ENCODE measurements at places on chromosomes 2 and 18.

- peak; percentile 29 for DNase-seq
These were observed 138.1 kb downstream of the WDR7 start for GRCh38 chr18:56789004-56789888.

- DNase-seq: no peak
These were observed 504.2 kb downstream of the ZEB2 start for GRCh38 chr2:144015655-144016245.

DNA sequence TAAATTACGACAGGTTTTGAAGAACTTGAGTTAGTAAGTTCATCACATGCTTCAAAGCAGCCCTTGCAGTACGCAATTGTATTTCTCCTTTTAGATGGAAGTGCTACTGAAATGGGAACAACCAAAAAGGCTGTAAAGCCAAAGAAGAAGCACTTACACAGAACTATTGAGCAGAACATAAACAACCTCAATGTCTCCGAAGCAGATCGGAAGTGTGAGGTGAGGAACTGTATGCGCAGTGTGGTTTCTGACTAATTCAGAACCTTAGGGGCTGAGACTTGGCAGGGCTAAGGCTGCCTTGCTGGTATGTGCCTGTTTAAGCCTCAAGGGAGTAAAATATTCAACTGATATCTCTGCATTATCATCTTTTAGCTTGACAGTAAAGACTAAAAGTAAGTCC lies 8.4 kb downstream of the NCAPH start:
- DNase-seq: peak; percentile 64

DNA sequence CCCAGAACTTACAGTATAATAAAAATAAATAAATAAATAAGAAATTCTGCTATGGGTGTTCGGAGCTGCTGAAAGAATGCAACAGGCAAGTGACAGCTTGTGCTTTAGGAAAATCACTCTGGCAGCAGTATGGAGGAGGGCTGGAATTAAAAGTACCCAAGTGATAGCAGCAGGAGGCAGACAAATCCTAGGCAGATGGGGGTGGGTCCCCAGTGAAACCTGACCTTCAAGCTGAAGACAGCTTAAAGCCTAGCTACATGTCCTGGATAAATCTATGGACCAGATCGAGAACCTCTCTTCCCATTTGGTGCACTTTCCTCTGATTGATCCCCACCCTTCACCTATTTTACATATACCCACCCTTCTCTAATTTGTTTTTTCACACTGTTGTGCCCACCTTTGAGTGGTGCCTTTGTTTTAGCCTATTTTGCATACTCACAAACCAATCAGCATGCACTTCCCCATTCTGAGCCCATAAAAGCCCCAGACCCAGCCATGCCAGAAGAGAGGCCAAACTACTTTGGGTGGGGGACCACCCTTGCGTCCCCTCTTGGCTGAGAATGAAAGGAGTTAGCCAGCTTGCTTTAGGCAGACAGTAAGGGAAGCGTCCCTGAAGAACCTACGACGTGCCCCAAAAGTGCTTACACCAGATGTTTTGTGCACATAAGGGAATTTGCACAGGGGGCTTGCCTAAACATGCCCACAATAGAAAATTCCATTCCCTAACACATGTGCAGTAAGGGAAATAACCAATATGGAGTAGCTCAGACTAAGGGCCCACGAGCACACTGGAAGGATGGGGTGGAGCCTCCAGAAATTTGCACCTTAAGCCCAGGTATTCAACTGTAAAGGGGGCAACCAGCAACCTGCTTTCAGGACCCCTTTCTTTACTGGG lies 3.0 kb downstream of the METTL8 start:
- DNase-seq: no peak

GRCh38 chr2:69997015-69997830 lies 35.8 kb upstream of the ASPRV1 start:
- no peak for DNase-seq

DNA sequence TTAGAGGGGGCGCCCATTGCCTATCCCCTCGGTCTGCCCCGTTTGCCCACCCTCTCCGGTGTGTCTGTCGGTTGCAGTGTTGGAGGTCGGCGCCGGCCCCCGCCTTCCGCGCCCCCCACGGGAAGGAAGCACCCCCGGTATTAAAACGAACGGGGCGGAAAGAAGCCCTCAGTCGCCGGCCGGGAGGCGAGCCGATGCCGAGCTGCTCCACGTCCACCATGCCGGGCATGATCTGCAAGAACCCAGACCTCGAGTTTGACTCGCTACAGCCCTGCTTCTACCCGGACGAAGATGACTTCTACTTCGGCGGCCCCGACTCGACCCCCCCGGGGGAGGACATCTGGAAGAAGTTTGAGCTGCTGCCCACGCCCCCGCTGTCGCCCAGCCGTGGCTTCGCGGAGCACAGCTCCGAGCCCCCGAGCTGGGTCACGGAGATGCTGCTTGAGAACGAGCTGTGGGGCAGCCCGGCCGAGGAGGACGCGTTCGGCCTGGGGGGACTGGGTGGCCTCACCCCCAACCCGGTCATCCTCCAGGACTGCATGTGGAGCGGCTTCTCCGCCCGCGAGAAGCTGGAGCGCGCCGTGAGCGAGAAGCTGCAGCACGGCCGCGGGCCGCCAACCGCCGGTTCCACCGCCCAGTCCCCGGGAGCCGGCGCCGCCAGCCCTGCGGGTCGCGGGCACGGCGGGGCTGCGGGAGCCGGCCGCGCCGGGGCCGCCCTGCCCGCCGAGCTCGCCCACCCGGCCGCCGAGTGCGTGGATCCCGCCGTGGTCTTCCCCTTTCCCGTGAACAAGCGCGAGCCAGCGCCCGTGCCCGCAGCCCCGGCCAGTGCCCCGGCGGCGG lies 1.7 kb downstream of the MYCN start:
- DNase-seq: peak; percentile 44

GRCh38 chr2:189179570-189179950 lies at the start of gene COL5A2:
COL5A2 (minus strand) TSS chr2:189179761; CDS start chr2:189179604, 157 bp downstream.
- DNase-seq: no peak

GRCh38 chr2:200247494-200247893 lies 59.0 kb upstream of the SPATS2L start:
- no peak for DNase-seq

DNA sequence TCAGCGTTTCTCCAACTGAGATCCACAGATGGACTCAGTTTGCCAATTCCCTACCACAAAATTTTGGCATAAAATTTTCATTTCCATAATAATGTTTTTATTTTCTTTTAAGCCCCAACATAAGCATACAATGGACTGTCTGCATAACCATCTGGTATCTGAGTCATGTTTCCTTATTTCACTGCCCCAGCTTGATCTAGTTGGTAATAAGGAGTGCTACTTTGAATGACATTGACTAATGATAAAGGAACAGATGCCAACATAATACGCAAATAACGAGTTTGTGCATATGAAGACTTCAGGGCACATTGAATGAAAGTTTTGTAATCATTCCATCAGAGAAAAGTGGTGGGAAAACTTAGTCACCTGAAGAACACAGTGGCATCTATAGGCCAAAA lies 8.8 kb upstream of the MBD2 start:
- no peak for DNase-seq

GRCh38 chr2:183019718-183020442 lies 18.4 kb downstream of the NCKAP1 start:
- DNase-seq: no peak

DNA sequence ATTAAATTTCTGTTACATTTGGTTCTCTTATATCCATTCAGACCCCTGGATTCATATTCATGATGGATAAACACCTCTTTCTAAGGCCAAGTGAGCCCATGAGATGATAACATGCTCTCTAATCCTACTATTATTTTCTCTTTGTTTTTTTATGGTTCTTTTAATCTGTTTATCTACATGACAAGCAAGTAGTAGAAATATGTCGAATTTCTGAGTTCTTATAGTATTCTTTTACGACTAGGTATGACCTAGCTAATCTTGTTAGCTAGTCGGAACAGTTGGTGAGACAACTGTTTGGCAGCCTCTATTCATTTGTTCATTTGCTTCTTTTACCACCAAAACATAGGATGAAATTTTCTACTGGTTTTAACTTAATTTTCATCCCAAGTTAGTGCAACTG lies 98.1 kb upstream of the SCG2 start:
- no peak for DNase-seq

DNA sequence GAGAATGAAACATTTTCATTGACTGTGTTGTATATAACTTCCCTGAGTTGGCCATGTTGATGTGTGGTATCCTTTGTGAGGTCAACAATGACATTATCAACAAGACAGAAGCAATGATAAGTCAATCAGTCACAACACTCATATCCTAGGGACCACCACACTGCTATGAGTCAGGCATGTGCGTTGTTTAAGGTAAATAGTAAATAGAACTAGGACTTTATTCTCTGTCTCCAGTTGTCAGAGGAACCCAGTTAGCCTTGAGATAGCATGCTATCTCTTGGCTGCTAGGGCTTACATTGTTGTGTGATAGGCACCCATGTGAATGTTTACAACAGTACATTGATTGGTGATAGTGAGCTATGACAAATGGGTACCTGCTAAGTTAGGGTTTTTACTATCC lies 37.3 kb downstream of the GPD2 start:
- DNase-seq: no peak

- DNase-seq: no peak
These were observed 185.0 kb downstream of the ANAPC1 start for GRCh38 chr2:111698743-111699554.

DNA sequence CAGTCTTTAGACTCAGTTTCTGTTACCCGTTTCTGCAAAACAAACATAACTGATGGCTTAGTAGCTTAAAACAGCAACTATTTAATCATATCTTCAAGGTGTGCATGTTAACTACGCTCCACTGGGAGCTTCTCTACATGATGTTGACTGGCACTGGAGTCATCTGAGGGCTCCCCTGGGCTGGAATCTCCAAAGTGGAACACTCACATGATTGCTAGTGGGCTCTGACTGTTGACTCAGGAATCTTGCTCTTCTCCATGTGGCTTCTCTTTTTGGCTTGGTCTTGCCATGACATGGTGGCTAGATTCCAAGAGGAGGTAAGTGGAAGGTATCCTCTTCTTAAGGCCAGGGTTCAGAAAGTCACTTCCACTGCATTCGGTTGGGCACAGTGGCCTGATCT lies 160.8 kb downstream of the PMAIP1 start:
- no peak for DNase-seq

DNA sequence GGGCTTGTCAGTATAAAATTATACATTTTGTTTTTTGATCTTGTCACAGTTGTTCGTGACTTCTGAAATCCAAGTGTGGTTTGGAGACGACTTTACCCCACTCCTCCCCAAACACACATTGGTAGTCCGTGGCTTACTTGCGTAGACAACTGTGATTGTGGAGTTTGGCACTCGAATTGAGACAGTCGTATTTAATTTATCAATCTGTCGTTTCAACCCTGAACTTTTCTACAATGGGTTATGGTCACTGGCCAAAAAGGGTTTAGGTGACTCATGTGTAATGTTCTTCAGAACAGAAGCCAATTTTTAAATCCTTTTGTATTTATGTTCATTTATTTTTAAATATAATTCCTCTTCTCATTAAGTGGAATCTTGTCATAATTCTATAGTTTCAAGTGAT lies 129.9 kb downstream of the SPTBN1 start:
- DNase-seq: no peak

- no peak for DNase-seq
These were observed 9.0 kb upstream of the SCN9A start for GRCh38 chr2:166384774-166385173.

- DNase-seq: no peak
These were observed 229.9 kb downstream of the AGPS start for GRCh38 chr2:177622521-177622920.

DNA sequence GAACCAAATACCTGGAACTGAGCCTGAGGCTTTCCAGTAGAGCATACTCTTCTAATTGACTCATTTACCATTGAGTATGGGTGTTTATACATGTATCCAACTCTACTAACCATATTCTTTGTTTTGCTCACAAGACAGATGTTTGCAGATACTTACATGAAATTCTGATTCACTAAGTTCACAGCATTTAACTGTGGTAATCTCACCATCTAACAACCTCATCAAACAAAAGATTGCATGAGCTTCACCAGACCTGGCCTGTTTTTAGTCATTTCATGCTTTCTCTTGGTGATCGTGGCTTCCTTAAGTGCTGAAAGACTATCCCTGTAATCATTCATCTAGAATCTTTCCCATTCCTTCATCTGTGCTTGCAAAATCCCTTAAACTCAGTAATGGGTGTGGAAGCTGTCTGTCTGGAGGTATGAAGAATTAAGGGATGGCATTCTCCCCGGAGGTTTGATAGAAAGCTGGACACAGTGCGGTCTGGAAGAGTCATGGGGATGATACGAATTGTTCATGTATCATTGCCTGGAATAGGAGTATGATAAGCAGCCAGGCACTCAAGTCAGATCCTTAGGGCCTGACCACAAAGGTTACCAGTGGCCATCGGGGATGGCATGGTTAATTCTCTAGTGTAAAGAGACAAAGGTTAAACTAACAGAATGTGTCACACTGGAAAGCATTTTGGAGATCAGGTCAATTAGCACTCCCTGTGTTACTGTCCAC lies 42.0 kb upstream of the IL1R1 start:
- DNase-seq: no peak

GRCh38 chr2:14501061-14501460 lies 131.5 kb upstream of the LRATD1 start:
- DNase-seq: no peak

GRCh38 chr2:25018681-25019080 lies 23.2 kb upstream of the EFR3B start:
- DNase-seq: no peak

DNA sequence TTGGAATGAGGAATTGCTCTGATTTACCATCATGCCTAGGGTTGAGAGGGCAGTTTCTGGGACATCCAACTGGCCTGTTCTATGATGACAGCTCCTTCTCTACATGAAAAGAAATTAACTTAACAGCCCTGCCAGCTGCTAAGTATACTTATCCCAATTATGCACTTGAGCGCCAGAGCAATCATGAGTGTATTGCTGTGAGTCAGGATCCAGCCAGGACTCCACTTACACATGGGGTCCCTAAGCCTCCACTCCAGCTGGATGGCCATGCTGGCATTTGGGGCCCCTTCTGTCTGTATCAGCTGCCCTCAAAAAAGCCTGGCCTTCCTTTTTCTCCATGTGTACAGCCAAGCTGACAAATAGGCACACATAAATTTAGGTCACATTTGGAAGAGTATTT lies 481.9 kb downstream of the TMX3 start:
- no peak for DNase-seq

GRCh38 chr2:120856421-120856862 lies 120.8 kb downstream of the GLI2 start:
- DNase-seq: no peak

DNA sequence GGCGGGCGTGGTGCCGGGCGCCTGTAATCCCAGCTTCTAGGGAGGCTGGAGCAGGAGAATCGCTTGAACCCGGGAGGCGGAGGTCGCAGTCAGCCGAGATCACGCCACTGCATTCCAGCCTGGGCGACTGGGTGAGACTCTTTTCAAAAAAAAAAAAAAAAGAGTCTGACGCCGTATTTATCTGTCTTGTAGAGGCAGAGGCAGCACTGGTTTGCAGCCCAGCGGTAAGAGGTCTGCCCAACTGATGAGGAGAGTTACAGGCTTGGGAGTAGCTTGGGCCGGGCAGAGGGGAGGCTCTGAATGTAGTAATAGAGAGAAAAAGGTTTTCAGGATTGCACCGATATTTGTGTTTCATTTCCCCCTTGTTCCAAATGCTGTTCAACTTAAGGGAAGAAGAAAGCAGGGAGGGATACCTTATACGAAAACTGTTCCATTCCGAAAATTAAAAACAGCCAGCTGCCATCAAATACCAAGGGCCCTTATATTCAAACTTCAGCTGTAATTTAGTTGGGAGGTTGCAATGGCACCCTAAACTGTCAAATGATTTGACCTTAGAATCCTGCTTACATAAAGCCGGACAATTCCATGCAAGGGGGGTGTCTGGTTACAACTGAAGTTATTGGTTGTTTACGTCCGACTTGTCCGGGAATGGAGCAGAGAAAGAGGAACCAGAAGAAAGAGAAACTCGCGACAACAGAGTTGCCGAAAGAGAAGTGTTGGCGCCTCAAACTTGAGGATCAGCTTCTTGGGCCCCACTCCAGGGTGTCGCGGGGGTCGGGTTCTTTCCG lies 9.2 kb upstream of the SP9 start:
- DNase-seq: peak; percentile 49

Measured in GM13976 (cell line).